ENCODE measurements at places on chromosomes 5 and 9.

DNA sequence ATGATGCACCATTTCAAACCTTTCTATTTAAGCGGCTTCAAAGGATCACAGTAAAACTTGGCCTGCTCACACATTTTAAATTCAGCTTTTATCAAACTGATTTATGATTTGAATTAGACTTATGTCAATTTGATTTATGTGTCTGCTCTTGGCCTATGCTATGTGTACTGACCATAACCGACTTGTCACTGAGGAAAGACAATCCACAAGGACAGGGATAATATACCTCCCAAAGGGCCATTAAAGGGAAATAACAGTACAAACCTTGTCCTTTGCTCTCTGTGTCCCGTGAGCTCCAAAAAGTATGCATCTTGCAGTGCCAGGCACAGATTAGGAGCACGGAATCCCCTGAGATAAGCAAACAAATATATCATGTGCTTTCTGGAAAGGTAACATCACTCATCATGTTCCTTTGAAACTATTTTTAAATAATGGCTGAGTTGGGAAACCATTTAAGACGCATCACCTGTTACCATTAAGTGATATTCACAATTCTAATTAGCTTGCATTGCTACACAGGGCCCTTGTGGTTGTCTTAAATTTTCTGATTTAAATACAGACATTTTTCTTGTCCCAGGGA is 31.9 kb upstream of the FTMT start:
- no peak for DNase-seq

DNA sequence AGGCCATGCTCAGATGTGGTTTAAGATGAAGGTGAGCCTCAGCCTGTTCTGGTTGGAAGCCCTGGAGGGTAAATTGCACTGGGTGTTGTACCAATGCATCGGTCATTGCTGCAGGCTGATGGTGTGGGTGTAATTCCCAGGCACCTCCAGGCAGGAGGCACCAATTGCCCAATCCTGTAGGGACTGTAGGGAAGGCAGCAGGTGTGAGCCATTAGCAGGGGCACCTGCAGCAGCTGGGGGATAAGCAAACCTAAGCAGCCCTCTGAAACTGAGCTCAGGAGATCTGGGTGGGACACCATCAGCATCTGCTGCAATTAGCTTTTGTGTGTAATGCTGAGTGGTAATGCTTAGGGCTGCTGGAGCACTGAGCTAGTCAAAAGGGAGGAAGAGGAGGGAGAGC is 190.1 kb upstream of the TBC1D2 start:
- DNase-seq: no peak

GRCh38 chr9:20209391-20210340 is 412.6 kb downstream of the MLLT3 start:
- DNase-seq: no peak

DNA sequence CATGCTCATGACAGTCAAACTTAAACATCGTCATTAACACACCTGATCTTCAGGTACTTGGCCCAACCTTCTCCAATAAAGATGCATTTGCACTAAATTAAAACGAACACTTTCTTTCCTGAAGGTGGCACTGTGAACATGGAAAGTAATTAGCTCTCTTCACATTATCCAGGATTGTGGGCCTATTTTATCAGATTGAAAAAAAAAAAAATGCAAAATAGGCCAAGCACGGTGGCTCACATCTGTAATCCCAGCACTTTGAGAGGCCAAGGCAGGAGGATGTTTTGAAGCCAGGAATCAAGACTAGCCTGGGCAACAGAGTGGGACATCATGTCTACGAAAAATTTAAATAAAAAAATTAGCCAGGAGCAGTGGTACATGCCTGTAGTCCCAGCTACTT is 14.4 kb upstream of the CDC20B start:
- DNase-seq: no peak

GRCh38 chr9:106862110-106862820 is 701 bp upstream of the ZNF462 start:
- DNase-seq: no peak

GRCh38 chr9:30329431-30329830 is 2055.0 kb upstream of the ACO1 start:
- no peak for DNase-seq

DNA sequence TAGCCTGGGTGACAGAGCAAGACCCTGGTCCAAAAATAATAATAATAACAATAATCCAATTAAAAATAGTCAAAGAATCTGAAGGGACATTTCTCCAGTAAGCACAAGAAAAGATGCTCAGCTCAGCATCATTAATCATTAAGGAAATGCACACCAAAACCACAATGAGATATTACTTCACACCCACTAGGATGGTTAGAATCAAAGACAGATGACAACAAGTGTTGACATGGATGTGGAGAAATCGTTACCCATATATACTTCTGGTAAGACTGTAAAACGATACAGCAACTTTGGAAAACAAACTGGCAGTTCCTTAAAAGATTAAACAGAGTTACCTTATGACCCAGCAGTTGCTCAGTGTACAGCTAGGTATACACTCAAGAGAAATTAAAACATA is 5.3 kb upstream of the FANCG start:
- no peak for DNase-seq

DNA sequence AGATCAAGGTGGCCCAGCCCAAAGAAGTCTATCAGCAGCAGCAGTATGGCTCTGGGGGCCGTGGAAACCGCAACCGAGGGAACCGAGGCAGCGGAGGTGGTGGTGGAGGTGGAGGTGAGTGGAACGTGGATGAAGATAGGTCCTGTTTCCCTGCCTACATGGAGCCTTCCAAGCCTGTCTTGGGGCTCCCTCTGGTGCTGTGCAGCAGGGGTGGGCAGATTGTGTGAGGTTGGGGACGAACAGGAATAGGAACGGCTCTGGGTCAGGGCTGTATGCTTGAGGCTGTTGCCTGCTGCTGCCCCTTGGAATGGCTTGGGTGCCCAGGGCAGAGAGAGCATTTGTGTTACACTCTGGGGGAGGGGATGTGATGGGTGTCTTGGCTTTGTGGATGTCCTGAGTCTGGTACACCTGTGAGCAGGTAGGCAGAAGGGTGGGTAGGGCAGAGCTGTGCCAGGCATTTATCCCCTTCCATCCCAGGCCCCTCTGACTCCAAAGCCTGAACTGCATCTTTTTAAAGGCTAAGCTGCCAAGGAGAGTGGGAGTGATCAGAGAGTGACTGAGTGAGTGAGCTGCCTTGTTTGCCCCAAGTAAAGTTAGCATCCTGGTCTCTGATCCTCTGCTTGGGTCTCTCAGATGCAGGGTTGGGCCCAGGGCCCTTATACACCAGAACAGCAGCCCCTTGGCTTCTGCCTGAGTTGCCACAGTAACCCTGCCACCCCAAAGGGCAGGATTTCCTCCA is 5.2 kb downstream of the HNRNPAB start:
- DNase-seq: no peak

DNA sequence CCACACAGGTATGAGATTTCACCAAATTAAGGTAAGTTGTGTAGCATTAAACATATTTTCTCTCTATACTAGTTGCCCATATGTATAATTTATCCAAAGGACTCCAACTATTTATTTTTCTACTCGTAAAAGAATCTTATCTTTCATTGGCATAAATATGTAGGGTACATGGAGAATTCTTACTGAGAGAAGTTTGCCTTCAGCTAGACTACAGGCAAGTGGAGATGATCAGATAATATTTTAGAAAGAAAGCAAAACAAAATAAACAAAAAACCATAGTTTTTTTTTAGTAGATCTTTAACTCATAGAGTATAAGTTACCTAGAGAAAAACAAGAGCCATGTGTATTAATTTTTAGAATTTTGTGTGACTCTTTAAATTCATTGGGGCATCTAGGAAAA is 743.1 kb upstream of the ARRDC3 start:
- DNase-seq: no peak

DNA sequence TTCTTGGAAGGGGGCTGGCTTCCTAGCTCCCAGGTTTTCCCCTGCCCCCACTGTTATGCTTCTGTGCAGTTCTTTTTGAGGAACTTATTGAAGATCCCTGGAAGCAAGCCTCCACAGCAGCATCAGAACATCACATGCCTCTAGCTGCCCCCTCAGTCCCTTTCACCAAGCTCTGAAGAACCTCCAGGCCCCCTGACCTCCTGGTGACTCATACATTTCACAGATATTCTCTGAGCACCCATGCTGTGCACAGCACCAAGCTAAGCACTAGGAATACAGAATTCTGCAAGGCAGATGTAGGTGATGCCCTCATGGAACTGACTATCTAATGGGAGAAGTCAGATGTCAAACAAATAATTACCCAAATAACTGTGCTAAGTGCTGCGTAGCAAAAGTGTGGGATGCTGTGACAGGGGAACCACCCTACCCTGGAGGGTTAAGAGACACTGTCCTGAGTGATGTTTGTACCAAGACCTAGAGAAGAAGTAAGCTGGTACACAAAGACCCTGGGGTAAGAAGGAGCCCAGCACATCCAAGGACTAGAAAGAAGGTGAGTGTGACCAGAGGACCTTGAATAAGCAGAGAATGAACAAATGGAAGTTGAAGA is 213.7 kb upstream of the NR4A3 start:
- DNase-seq: no peak

DNA sequence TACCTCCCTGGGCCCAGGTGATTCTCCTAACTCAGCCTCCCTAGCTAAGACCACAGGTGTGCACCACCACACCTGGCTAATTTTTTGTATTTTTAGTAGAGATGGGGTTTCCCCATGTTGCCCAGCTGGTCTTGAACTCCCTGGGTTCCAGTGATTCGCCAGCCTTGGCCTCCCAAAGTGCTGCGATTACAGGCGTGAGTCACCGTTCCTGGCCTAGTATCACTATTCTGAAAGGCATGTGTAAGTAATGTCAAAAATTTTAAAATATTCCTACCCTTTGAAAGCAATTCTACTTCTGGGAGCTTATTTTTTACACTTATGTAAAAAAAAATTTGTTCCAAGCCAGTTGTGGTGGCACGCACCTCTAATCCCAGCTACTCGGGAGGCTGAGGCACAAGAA is 27.1 kb upstream of the TLE1 start:
- DNase-seq: no peak

GRCh38 chr5:86974955-86975354 is 292.7 kb upstream of the RASA1 start:
- DNase-seq: no peak

DNA sequence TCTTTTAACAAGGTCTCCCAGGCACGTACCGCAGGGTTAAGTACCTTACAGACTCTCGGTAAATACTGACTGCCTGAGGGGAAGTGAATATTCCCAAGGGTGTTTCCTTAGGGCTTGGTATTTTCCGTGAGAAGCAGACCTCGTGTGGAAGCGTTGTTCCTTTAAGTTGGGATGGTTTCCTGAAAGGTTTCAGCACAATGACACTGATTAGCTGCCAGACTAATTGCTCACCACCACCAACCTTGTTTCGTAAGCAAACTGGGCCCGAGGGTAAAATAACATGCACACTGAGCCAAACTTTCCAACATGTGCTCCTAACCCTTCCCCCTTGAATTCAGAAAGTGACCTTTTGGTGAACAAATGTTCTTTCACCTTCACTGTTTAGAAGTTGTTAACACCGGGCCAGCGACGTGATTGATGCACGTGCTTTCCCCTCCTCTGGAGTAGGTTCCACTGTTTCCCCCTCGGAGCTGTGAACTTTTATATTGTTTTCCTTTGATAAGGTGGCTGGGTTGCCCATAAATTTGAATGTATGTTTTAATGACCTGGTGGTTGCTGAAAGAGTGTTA is 128.1 kb upstream of the RPS23 start:
- no peak for DNase-seq

GRCh38 chr5:134527961-134528424 is 2.5 kb downstream of the JADE2 start:
- no peak for DNase-seq

GRCh38 chr9:132597073-132597775 is 14.8 kb downstream of the BARHL1 start:
- DNase-seq: no peak

GRCh38 chr5:77560677-77561263 is 68.7 kb upstream of the WDR41 start:
- DNase-seq: no peak

All from cortex of kidney (tissue), 1 donor.